ENCODE measurements at places on chromosomes 3 and 15. TPM values are rescaled to one million over a fixed set of nuclear protein-coding genes. Genes with fewer than 3 reads are reported as not detected.

- no peak for DNase-seq
Measured at GRCh38 chr3:71857956-71858355, 73.0 kb upstream of the PROK2 start.

GRCh38 chr15:55555089-55555488, 33.1 kb downstream of the PYGO1 start:
- no peak for DNase-seq

DNA sequence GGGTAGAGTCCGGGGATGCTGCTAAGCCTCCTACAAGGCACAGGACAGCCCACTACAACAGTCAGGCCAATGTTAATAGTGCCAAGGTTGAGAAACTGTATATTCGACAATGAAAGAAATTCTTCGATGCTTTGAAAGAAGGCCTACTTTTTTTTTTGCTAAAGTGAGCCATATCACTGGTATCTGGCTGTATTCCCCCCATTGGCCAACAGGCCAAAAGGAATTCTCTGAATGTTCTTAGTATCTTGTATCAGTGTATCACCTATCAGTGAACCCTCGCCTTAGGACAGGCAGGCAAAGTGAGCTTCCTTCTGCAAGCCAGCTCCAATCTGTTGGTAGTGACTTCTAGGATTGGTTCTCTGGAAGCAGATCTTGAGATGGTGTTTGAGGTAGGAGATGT, 74.2 kb downstream of the SNTN start:
- no peak for DNase-seq

DNA sequence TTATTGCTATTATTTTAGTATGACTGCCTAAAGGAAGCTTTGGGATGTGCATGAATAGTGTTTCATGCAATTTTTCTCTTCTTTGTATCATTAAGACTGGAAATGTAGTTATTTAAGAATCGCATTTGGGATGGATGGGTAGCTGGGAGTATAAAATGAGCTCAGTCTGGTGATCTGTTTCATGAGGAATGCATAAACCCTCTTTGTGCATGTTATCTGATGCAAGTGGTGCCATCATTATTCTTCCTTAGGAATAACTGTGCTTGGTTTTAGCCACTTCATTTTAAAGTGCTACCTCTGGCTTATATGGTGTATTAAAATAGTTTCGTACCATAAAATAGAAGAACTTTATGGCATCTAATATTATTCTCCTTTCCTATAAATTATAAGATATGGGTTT, 535.6 kb downstream of the GRM7 start:
- DNase-seq: no peak

DNA sequence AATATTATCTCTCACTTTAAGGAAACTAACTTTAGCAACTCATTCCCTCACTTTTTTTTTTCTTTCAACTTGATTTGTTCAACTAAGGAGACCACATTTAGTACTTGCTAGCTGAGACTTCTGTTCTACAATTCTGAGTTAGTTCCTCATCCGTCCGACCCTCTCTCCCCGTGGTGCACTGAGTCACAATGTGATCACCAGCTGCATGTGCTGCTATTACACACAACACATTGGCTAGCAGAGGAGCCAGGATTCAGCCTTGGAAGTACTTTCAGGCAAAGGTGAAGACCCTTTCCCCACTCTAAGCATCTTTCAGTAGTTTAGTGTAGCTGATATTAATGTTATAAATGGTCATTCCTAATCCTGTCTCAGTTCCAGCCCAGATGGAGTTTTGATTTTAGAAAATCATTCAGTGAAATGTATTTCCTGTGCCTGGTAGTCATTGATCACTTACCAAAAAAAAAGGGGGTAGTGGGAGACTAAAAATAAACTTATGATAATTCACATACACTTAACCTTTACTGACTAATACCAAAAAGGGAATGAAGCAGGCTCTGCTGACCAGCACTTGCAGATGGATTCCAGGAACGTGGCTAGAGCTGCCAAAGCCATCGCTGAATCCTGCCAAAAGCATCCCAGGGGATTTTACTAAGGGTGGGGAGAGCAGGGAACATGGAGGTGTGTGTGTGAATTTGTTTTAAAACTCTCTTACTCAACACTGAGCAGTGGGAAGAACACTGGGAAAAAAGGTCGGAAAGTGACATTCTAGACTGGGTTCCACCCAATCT, 424.8 kb downstream of the LPP start:
- DNase-seq: peak; percentile 58

DNA sequence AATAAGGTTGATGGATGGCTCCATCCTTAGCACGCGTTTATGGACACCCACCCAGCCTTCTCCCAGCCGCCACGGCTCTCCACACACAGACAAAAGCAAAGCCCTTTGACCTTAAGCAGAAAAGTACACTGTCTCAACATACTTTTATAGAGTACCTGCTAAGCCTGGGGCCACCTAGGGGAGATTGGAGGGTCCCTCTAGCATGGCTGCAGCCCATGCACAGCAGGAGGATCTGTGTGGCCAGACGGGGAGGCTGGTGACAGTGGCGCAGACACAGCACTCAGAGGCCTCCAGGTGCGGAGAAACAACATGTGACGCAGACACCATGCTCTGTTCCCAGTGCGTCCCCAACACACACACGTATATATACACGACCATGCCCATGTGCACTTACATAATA, 174.9 kb downstream of the XXYLT1 start:
- no peak for DNase-seq

DNA sequence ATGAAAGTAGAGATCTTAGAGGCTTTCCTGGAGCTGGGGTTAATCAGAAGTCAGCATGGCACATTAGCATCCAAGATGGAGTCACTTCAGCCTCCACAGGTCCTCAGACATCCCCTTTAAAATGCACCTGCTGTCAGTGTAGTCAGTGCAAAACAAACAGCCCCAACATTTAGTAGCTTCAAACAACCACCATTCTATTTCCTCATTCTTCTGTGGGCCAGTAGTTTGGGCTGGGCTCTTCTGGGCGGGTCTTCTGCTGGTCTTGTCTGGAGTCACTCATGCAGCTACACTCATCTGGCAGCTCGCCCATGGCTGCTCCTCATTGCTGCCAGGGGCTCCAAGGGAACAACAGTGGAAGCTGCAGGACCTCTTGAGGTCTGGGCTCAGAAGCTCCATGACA, 99.9 kb downstream of the TLE3 start:
- DNase-seq: peak; percentile 13

DNA sequence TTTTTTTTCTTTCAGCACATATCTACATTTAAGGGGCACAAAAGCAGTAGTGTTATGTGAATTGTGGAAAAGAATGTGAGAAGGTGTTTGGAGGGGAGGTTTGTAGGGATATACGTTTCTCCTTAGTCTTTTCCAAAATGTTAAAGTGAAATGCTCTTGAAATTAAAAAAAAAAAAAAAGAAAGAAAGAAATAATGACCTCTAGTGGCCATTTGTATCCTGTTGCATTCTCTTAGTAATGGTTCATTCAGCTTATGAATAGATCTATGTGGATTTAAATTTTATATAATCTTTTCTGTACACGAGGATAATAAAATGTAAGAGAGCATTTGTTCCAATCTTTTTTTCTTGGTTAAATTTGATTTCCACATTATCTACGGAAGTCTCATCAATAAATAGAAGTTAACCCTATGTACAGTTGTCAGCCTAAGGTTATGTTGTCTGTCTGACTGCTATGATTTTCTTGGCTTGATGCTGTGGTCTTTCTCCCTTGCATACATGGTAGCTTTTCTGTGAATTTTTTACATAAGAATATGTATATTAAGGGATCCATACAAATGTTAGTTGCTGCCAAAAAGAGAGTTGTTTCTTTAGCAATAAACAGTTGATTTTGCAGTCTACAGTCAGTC, 1.7 kb downstream of the P2RY13 start:
- no peak for DNase-seq

DNA sequence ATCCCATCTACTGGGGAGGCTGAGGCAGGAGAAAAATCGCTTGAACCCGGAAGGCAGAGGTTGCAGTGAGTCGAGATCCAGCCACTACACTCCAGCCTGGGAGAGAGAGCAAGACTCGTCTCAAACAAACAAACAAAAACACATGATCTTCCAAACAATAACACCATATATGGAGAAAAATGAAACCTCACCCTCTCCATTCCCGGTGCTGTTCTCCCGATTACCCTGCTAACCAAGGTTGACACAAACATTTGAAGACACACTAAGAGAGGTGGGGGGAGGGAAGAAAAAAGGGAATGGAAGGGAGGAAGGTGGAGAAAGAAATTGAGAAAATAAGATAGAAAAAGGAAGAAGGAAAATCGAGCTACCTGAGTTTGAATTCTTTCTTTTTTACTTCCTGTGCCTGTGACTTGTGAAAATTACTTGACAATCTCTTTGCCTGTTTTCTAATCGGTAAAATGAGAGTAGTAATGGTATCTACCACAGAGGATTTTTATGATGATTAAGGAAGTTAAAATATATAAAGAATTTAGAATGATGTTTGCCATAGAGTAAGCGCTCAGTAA, 1.1 kb upstream of the PLSCR2 start:
- no peak for DNase-seq

DNA sequence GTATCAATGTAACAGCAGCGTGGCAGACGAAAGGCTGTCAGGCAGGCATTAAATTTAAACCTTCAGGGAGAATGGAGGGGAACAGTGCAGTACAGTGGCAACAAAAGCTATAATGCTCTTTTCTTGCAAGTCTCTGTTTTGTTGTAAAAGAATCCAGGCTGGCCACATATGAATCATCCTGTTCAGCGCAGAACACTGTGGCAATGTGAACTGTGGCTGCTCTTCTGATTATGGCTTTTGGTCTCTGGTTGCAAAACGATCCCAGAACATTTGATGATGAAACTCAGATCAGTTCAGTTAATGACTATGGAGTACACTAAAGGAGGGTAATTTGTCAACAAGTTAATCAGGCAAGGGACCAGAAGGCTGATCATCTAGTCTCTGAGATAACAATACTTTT, 219.7 kb upstream of the SGO1 start:
- no peak for DNase-seq

DNA sequence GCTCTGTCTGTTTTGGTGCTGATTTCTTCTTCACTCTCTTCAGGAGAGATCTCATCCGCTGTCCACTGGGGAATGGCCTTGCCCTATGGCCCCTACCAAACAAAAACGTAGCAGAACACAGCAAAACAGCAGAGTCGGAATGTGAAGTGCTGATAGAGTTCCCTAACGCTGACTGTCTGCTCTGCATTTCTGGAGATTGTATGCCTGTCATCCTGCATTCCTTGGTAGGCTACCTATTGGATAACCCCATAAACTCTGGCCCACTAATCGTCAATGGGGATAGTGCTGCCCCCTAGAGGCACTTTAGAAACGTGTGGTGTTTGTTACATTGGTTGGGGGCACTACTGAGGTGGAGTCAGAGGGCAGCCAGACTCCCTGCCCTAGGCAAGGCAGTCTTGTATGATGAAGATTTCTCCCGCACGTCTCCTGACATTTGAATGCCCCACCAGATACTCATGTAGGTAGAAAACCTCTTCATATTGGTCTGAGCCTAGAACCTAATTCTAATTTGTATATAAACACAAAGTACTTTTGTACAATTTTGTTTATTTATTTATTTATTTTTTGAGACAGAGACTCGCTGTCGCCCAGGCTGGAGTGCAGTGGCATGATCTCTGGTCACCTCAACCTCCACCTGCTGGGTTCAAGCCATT, 15.6 kb upstream of the MAGEF1 start:
- peak; percentile 79 for DNase-seq

DNA sequence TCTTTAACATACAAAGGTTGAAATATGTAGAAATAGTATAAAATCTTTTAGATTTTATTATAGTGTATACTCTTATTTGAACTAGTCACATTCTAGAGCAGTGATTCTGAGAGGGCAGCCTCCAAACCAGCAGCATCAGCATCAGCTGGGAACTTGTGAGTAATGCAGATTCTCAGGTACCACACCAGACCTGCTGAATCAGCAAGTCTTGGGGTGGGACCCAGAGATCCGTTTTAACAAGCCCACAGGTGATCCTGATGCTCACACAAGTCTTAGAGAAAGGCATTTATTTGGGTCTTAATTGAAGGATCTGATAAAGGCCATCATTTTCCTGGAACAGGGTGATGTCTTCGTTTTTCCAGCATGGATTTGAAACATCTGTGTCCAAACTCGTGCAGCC, 159.0 kb upstream of the NUDT16 start:
- DNase-seq: no peak

The P2RY13 gene
- 1.3 TPM for total RNA-seq

The SNURF gene
- 3.5 TPM for total RNA-seq

The AGBL1 gene
- total RNA-seq: under 0.01 TPM

The CLDN11 gene
- 42.8 TPM for total RNA-seq

The KNG1 gene
- total RNA-seq: not detected

The TSPAN3 gene
- total RNA-seq: 229 TPM

The TRANK1 gene
- total RNA-seq: 11.7 TPM

The UROC1 gene
- not detected for total RNA-seq

The TMEM108 gene
- not detected for total RNA-seq

The B3GALNT1 gene
- total RNA-seq: 21.6 TPM
